ENCODE measurements at places on chromosomes 4 and X.
A peak's percentile ranks its signal among the peaks of the same experiment; 100 is the strongest.

DNA sequence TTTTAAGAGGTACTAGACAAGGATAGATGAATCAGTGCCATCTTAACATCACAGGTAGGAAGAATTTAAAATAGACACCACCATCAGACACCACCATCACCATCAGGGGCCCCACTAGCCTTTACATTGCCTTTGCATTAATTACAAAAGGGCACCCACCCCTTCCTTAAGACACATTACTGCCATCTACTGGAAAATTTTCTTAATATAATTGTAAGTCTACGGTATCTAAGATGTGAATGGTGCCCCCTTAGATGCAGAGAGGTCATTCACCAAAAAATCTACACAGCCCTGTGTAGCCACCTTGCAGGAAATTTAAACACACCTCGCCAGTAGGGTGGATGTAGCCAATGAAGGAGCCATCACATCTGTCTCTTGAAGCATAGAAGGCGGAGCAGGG is 184.1 kb downstream of the MID1IP1 start:
- no peaks in the 10 kb centered on the region for H3K36me3 ChIP-seq
- H3K4me3 ChIP-seq, result no peak overlapping the region
- no peaks in the 10 kb centered on the region for H3K4me1 ChIP-seq
- DNase-seq, result no peak
- no peaks in the 10 kb centered on the region for H3K27me3 ChIP-seq
- H3K27ac ChIP-seq, result no peak overlapping the region

DNA sequence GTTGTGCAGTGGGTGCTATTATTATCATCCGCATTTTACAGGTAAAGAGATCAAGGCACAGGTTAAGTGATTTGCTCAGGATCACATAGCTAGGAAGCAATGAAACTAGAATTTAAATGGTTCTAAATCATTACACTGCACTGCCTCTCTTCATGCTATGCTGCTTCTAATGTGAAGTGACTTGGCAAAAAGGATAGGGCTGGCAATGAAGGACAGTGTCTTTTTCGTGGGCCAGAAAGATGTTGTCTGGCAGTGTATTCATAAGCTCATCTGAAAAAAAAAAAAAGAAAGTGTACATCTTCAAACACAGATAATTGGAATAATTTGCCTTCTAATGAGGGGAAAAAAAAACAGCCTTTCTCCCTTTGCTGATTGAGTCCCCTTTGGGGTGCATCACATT is 132.2 kb upstream of the FUNDC1 start:
- H3K4me3 ChIP-seq, result no peak overlapping the region
- H3K27me3 ChIP-seq, result no peaks in the 10 kb centered on the region
- DNase-seq, result no peak
- no peaks in the 10 kb centered on the region for H3K36me3 ChIP-seq
- peak overlapping the region; percentile 54 for H3K27ac ChIP-seq

DNA sequence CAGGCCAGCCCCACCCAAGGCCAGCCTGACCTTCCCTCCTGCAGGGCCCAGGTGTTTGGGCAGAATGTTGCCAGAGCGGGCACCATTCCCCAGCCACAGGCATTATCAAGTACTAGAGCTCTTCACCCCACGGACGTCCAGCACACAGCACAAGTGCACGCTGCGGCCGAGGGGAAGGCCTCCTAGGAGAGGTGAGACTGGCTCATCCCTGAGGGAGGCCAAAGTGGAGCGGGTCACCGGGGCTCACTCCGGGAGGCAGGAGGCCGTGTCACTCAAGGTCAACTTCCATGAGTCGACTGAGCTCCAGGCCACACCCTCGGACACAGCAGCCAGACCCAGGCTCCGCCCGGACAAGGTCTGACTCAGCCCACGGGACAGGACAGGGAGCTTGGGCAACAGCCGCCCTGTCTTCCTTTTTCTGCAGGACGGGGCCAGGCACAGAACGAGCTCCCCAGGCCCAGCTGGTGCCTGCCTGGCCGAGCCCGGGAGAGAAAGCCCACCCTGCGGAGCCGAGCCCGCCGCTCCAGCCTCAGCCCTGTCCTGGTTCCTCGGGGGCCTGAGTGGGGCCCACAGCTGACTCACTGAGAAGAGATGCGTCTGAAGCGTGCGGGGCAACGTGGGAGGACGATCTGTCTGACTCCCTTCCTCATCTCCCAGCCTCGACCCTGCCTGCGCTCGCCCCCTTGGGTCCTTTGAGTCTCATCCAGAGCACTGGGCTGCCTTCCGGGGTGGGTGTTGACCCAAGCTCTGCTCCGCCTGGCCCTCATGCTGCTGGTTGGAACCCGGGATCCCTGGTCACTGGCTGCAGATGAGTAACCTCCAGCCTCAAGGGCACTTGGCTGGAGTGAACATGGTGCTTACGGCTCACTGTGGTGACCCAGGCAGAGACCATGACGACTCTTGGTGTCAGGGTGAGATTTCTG is 1.6 kb downstream of the SLC49A3 start:
- no peaks in the 10 kb centered on the region for H3K36me3 ChIP-seq
- peaks cover 8% of the 10 kb centered on the region for H3K4me1 ChIP-seq
- H3K4me3 ChIP-seq, result no peak overlapping the region
- no peaks in the 10 kb centered on the region for H3K27me3 ChIP-seq

GRCh38 chr4:26729547-26729946 is 131.1 kb upstream of the STIM2 start:
- no peaks in the 10 kb centered on the region for H3K4me1 ChIP-seq
- no peak for DNase-seq
- no peak overlapping the region for H3K27ac ChIP-seq
- no peak overlapping the region for H3K4me3 ChIP-seq
- no peaks in the 10 kb centered on the region for H3K27me3 ChIP-seq

DNA sequence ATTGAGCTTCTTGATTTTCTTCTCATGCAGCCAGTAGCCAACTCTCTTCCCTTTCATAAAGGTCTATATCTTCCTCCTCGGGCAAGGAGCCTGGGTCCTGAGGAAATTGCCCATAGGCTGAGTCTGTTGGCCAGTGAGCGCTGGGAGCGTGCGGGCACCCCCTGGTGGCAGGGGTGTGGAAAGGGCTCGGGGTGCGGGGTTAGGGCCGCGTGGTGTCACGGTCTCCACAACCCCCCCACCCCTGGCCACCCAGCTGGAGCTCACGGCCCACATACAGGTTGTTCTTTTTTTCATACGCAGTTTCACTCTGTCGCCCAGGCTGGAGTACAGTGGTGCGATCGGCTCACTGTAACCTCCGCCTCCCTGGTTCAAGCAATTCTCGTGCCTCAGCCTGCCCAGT is 13.1 kb downstream of the RBM10 start:
- no peak overlapping the region for H3K4me3 ChIP-seq
- no peak overlapping the region for H3K27ac ChIP-seq
- H3K4me1 ChIP-seq, result no peaks in the 10 kb centered on the region
- H3K36me3 ChIP-seq, result peaks cover 7% of the 10 kb centered on the region

- no peak overlapping the region for H3K4me3 ChIP-seq
- no peaks in the 10 kb centered on the region for H3K36me3 ChIP-seq
- DNase-seq, result no peak
- no peaks in the 10 kb centered on the region for H3K27me3 ChIP-seq
- H3K27ac ChIP-seq, result no peak overlapping the region
Observed at GRCh38 chrX:46070421-46070820, 474.8 kb downstream of the ZNF674 start.

DNA sequence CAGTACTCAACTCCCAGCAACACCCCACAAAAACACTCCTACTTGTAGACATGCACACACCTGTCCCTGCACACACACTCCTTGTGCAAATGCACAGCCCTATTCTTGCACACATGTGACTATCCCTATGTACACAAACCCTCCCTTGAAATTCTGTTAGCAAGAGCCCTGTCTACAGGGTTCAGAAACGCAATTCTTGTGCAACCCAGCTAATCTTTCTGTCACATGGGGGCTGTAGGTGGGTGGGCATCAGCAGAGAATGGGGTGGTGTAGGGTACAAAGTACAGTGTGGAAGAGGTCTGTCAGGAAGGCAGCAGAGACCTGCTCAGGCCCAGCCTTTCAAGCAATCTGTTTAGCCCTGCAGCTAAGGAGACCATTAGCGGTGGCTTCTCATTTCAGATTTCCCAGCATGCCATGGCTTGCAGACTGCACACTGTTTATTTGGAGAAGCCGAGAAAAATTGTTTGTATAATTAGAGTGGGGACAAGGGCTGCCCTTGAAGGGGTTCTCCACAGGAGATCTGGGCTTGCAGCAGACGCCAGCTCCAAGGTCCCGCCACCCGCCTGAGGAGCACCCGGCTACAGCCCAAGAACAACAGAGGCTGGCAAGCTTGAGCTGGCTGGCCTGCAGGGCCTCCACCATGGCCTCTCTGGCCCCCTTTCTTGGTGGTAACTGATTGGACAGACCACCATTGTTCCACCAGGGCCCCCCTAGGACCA is 144.0 kb upstream of the PJA1 start:
- no peak overlapping the region for H3K4me3 ChIP-seq
- H3K4me1 ChIP-seq, result no peaks in the 10 kb centered on the region
- no peaks in the 10 kb centered on the region for H3K27me3 ChIP-seq
- no peak overlapping the region for H3K27ac ChIP-seq
- no peaks in the 10 kb centered on the region for H3K36me3 ChIP-seq
- no peak for DNase-seq

- no peaks in the 10 kb centered on the region for H3K27me3 ChIP-seq
- no peak overlapping the region for H3K27ac ChIP-seq
- no peaks in the 10 kb centered on the region for H3K36me3 ChIP-seq
- DNase-seq, result no peak
Observed at GRCh38 chr4:137621056-137621455, 88.8 kb upstream of the PCDH18 start.

GRCh38 chrX:103513067-103513466 is 6.2 kb downstream of the RAB40A start:
- no peak for DNase-seq
- H3K36me3 ChIP-seq, result no peaks in the 10 kb centered on the region
- H3K4me1 ChIP-seq, result no peaks in the 10 kb centered on the region
- H3K27me3 ChIP-seq, result no peaks in the 10 kb centered on the region
- no peak overlapping the region for H3K27ac ChIP-seq

GRCh38 chr4:74038425-74039314 is at the start of gene CXCL3:
Gene CXCL3 (minus strand): TSS chr4:74038689. CDS start chr4:74038611, 78 bp downstream.
- no peaks in the 10 kb centered on the region for H3K36me3 ChIP-seq
- H3K4me1 ChIP-seq, result no peaks in the 10 kb centered on the region
- peak within 1 kb of the TSS; percentile 76 for H3K27ac ChIP-seq
- peak within 1 kb of the TSS; percentile 88 for H3K4me3 ChIP-seq

GRCh38 chr4:122118243-122118642 is 33.9 kb upstream of the BLTP1 start:
- no peaks in the 10 kb centered on the region for H3K27me3 ChIP-seq
- H3K4me3 ChIP-seq, result no peak overlapping the region
- no peak for DNase-seq
- H3K27ac ChIP-seq, result no peak overlapping the region

DNA sequence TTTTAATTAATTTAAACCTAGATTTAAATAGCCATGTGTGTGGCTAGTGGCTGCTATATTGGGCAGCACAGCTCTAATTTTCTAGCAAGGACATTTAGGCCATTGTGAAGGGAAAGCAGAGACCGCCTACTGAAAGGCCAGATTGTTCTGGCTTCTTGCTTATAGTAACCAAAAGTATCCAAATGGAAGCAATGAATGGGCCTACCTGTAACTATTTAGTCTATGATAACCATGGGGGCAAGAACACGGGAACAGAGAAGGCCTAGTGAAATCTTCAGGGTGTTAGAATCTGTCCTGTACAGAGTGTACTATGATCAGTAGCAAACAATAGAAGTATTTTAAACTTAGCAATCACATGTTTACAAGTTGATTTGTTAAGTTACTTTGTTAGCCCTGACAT is 16.5 kb upstream of the HPRT1 start:
- no peaks in the 10 kb centered on the region for H3K4me1 ChIP-seq
- no peaks in the 10 kb centered on the region for H3K27me3 ChIP-seq
- H3K27ac ChIP-seq, result no peak overlapping the region
- no peaks in the 10 kb centered on the region for H3K36me3 ChIP-seq

GRCh38 chrX:24741330-24741729 is 47.6 kb downstream of the POLA1 start:
- no peak overlapping the region for H3K27ac ChIP-seq
- H3K36me3 ChIP-seq, result no peaks in the 10 kb centered on the region
- no peaks in the 10 kb centered on the region for H3K4me1 ChIP-seq
- H3K27me3 ChIP-seq, result no peaks in the 10 kb centered on the region

DNA sequence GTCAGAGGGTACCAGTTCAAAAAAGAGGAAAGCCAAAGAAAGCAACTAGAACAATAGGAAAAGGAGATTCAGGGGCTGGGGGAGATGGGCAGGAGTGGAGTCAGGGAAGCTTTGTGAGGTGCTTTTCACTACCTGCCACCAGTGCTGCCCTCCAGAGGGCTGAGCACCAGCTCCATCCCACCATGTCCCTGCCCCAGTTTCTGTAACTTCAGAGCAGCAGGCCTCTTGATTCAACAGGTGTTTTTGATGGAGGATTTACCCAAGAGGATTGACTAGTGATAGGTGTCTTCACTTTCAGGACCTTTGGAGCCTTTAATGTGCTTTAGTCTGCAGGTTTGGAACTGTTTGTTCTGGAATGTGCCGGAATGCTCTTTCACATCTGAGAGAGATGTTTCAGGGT is 12.1 kb downstream of the KIT start:
- no peaks in the 10 kb centered on the region for H3K36me3 ChIP-seq
- no peak overlapping the region for H3K4me3 ChIP-seq
- DNase-seq, result no peak
- H3K27ac ChIP-seq, result no peak overlapping the region

DNA sequence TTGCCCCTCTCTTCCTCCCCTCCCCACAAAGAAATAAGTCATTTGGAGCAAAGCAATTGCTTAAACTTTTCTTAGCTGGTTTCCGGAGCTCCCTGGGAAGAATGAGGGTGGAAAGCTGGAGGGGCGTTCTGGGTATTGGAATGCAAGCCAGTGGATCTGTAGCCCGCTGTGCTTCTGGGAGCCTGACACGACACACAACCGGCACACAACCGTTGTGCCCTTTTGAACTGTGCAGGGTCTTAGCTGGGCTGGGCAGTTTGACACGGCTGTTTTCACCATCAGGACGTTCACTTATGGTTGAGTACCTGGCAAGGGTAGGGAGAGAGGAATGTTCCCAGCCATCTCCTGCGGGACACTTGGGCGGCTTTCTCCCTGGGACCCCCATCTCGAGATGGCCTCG is 38.3 kb downstream of the SHROOM2 start:
- no peaks in the 10 kb centered on the region for H3K27me3 ChIP-seq
- no peaks in the 10 kb centered on the region for H3K36me3 ChIP-seq
- DNase-seq, result no peak
- H3K4me3 ChIP-seq, result no peak overlapping the region
- no peak overlapping the region for H3K27ac ChIP-seq

Measured in fibroblast of lung (primary cell).